Bone marrow (tissue), 2 donors: ENCODE measurements at places on chromosomes 5 and 9.

DNA sequence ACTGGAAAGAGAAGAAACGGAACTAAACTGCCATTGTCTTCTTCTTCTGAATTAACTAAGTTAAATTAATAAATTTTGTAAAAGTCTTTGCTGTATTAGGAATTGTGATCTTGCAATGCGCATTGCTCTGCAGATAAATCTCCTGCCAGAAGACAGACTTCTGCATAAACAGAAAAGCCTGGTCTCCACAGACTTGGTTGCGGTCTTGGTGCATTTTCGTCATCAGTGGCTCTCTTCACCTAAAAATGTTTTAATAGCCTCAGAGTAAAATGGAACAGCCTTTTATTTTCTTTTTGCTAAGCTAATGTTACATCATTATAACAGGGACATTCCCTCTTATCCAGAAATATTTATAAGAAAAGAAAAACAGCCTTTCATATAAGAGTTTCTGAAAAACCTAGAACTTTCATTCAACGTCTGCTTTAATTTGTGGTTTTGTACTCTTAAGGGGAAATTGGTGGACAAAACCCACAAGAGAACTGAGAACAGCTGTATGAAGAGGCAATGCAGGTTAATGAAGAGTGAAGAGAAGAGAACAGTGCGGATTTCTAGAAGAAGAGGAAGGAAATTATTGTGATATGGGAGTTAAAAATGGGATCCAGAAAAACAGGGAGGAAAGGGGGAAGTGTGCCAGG, 10.1 kb downstream of the IFNA5 start:
- no peak for DNase-seq

DNA sequence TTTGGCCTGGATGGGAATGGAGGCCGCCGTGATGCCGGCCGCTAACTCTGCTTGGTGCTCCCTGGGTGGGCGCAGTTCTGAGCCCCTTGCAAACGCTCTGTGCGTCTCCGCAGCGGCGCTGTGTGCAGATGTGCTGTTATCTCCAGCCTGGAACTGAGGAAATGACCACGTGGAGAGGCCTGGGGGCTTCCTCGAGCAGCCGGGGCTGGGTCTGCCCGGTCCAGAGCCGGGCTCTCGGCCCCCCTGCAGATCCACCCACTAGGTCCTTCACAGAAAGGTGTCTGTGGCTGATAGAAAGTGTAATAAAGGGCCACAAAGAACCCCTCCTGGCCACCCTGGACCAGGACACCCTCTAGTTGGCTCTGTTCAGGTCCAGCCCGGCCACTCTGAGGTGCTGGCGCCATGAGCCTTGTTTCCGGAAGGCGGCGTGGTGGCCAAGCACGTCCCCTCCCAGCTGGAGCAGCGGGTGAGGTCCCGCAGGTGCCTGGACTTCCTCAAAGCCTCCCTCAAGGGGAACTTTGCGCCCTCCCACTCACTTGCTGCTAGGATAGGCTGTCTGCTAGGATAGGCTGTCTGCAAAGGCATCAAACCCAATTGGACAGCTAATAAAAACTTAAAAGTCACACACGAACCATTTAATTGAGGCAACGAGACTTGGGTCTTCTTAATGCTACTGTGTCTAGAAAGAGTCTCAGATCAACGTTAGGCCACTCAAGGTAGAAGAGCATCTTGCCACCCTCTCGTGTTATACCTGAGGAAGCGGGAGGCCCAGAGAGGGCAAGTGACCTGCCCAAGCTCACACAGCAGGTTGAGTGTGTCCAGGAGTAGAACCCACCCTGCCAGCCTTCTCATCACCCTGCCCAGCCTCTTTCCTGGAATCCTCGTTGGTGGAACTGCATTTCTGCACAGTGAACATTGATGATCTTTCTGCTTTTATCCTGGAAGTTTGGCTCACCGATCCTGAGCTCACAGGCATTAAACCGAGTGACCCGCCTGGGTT, 109.3 kb upstream of the FCN2 start:
- DNase-seq: no peak

- no peak for DNase-seq
Measured at GRCh38 chr9:27861887-27862286, 288.6 kb upstream of the C9orf72 start.

- DNase-seq: no peak
Measured at GRCh38 chr9:91421971-91422757, 1.5 kb downstream of the NFIL3 start.

DNA sequence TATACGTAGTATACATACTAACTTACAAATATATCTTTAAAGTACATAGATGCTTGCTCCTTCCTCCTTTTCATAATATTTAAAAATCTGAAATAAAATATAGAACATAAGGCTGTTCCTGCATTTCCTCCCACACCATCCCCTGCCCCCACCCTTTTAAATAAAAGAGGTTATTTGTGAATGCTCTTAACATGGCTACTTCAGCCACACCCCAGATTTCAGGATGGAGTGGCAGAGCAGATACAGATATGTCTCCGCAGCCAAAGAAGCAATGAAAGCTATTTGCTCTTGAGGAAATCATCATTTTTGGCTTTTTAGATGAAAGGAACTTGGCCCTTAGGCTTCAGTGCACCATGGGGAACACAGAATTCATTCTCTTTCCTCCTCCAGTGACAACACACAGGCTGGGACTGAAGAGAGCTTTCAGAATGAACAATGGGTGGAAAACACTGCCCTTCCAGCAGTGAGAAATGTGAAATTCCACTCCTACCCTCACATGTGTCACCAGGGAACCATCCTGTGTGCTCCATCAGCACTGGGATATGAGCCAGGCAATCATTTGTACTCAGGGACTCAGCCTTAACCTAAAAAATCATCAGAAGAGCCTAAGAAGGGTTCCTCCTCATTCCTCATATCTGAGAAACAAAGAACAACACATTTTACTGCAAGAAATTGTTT, 134.3 kb downstream of the PPP2R2B start:
- DNase-seq: no peak

GRCh38 chr5:73908395-73908794, 282.4 kb downstream of the ARHGEF28 start:
- DNase-seq: no peak

- DNase-seq: no peak
Measured at GRCh38 chr9:129221233-129221632, 43.2 kb upstream of the IER5L start.

DNA sequence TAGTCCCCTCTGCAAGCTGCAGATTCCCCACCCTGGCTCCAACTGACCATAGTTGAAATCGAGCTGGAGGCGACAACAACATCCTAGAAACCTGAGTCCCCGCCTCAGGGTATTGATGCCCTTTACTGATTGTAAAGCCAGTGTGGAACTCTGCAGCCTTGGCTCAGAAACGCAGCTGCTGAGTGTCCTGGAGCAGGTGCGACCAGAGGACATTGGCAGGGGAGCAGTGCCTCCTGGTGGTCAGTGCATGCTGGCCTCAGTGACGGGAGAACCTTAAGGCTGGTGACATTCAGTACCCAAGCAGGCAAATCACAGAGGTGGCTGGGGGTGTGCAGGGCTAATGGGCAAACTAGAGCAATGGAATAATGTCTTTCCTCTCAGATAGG, 20.4 kb upstream of the ZNF354B start:
- DNase-seq: no peak
